ENCODE measurements at places on chromosomes 2 and 18. TPM values are rescaled to one million over a fixed set of nuclear protein-coding genes. Genes with fewer than 3 reads are reported as not detected.

The MYOM1 gene
- 7.9 TPM for total RNA-seq

- no peak for DNase-seq
Measured at GRCh38 chr2:74836675-74837401, 2.9 kb downstream of the HK2 start.

DNA sequence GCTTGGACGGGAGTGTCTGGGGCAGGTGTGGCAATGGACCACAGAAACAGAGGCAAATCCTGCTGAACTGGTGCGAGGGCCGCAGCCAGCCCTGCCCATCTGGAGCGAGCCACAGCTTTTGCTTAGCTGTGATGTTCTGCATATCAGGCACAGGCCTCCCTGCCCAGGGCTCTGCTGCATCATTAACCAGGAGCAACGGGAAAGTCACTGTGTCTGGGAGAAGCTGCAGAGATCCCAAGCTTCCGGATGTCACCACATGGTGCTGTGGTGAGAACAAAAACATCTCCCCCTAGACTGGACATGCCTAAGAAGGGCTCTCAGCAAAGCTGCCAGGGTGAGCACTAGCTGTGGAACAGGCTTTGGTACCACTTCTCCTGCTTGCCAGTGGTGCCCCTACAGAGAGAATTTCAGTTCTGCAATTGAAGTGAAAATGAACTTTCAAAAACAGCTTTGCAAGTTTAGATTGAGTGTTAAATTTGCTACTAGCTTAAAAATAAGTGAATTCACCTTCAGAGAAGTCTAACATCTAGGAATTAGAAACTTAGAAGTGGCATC lies 172.9 kb upstream of the MYT1L start:
- DNase-seq, result no peak

DNA sequence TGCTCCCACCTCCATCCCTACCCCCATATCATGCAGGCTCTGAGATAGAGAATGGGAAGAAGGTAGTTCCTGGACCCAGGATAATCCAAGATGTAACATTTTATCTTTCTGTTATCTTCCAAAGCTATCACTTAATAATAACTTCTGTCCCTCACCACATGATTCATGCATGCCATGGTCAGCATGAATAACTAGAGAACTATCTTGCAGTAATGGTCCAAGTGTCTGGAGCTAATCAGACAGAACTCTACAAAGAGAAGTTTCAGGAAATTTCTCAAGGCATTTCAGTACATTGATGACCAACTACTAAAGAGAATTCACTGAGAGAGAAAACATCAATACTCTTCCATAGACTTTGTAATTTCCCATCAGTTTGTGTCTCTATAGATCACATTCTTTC lies 1469.7 kb upstream of the PIK3C3 start:
- no peak for DNase-seq

- DNase-seq, result no peak
Measured at GRCh38 chr2:179024445-179024844, 25.5 kb downstream of the CCDC141 start.

The ODC1 gene
- total RNA-seq, result 18.6 TPM

The C2orf66 gene
- total RNA-seq, result not detected

The ZNF521 gene
- 20.6 TPM for total RNA-seq

DNA sequence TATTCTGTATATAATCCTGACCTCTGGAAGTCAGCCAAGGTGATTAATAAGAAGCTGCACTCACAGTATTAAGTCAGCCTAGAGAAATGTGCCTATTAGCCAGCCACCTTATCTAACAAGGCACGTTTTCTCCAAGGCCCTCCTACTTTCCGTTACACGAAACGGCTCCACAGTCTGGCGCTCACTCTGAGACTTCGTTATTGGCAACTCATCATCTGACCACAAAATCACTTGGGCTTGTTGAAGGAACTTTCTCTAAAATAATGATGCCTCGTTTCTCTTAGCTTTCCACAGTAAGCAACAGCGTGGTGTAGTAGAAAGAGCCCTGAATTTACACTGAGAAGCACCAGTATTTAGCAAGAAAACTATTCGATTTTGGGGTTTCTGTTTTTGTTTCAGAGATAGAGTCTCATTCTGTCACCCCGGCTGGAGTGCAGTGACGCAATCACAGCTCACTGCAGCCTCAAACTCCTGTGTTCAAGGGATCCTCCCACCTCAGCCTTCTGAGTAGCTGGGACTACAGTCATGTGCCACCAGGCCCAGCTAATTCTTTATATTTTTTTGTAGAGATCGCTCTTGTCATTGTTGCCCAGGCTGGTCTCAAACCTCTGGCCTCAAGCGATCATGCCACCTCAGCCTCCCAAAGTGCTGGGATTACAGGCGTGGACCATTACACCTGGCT lies 53.6 kb upstream of the SLC14A1 start:
- no peak for DNase-seq

DNA sequence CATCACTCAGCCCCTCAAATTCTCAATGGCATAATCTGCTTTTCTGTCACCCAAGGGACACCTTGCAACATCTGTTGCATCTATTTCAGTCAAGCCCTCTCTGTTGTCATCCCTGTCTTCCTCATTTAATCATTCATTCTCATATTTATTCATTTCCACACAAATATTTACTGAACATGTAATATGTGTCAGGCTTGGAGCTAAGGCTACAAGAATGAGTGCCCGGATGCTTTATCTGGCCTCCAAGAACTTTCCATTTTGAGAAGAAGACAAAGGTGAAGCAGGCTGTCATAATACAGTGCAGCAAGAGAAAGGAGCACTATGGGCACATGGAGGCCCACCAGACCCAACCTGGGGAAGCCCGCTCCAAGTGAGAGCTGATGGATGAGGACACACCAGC lies 15.6 kb downstream of the IL18RAP start:
- no peak for DNase-seq

The SATB2 gene
- total RNA-seq, result 177 TPM

GRCh38 chr2:6783238-6783614 lies 82.5 kb downstream of the CMPK2 start:
- no peak for DNase-seq

The SS18 gene
- total RNA-seq, result 44.1 TPM

DNA sequence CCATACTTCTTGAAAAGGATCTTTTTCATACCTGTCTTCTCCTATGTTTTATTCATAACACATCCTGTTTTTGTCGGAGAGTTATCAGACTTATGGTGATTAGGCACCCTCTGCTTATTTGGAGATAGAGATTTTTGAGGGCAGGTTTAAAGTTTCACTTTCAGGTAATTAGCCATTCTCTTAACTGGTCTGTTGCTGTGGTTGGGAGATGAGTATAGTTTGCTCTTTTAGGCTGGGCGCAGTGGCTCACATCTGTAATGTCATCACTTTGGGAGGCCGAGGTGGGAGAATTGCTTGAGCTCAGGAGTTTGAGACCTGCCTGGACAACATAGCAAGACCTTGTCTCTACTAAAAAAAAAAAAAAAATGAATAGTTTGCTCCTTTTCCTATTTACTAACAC lies 25.3 kb downstream of the SFTPB start:
- no peak for DNase-seq

DNA sequence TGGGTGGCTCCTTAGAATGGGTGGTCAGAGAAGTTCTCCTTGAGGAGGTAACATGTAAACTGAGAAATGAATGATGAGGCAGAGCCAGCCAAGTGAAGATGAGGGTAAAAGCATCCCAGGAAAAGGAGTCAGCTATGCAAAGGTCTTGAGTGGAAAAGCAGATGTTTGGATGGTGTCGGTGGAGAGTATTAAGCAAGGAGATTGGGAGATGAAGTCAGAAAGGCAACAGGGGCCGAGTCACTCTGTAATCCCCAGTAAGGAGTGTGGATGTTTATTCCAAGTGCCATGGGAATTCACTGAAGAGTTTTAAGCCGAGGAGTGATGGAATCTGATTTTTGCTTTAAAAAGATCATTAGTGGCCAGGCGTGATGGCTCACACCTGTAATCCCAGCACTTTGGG lies 3.4 kb upstream of the STAMBP start:
- DNase-seq, result no peak

The UGT1A3 gene
- total RNA-seq, result not detected

- DNase-seq, result no peak
Measured at GRCh38 chr2:174574657-174575056, 22.9 kb downstream of the WIPF1 start.

DNA sequence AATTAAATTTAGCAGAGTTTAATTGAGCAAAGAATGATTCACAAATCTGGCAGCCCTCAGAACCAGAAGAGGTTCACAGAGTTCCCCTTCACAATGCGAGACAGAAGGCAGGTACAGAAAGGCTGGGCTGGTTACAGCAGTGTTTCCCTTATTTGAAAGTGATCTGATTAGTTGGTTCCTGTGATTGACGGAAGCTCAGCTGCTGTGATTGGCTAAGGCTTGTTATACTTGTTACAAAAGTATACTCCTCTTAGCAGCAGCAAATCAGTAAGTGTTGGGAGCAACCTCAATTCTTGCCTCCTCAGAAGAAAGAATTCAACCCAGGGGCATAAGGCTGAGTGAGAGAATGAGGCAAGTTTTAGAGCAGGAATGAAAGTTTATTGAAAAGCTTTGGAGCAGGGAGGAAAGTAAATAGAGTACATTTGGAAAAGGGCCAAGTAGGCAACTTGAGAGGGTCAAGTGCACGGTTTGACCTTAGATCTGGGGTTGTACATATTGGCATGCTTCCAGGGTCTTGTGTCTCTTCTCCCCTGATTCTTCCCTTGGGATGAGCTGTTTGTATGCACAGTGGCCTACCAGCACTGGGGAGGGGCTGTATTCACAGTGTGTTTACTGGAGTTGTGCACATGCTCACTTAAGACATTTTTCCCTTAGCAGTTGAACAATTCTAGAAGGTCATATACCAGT lies 431.8 kb upstream of the RAB12 start:
- DNase-seq, result no peak

- no peak for DNase-seq
Measured at GRCh38 chr2:182553483-182553882, 126.6 kb upstream of the PDE1A start.

- no peak for DNase-seq
Measured at GRCh38 chr2:38446418-38446817, 69.3 kb upstream of the ATL2 start.

The SFTPB gene
- total RNA-seq, result not detected

The RAMP1 gene
- total RNA-seq, result 81.0 TPM

DNA sequence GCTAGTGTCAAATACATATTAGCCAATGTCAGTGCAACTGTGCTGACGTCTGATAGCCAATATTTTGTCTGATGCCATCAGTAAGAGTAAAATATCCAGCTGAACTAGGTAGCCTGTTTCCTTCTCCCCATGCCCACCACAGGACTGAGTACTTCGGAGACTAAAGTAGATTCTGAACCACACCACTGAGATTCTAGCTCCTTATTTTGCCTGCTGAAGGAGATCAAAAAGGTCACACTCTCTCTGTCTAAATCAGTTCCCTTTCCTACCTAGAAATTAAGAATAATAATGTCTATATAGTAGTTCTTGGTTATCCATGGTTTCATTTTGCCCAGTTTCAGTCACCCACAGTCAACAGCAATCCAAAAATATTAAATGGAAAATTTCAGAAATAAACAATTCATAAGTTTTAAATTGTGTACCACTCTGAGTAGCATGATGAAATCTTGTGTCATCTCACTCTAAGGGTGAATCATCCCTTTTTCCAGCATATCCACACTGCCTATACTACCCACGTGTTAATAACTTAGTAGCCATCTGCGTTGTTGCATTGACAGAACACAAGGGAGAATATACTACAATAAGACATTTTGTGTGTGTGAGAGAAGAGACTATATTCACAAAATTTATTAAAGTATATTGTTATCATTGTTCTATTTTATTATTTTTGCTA lies 1043.3 kb upstream of the PIK3C3 start:
- DNase-seq, result no peak

The UGT1A6 gene
- not detected for total RNA-seq

The TCF7L1 gene
- 4.3 TPM for total RNA-seq

The CDH7 gene
- total RNA-seq, result 9.5 TPM

- DNase-seq, result no peak
Measured at GRCh38 chr2:229335877-229336346, 64.8 kb upstream of the PID1 start.

DNA sequence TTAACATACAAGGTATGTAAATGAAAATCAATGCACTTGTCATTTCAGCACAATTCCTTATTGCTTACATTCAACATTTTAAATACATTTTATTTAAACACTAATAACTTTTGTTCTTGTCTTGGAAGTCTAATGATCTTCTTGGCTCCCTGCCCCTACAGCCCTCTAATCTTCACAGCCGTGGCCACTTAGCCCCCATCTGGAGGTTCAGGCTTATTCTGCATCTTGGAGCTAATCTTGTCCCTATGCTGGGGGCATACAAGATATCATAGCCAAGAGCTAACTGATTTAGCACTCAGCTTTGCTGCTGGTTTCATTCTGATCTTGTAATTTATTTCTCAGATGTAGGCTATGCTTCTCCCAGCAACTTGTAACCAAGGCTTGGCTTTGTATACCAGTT lies 140.8 kb downstream of the TMEFF2 start:
- DNase-seq, result no peak

GRCh38 chr2:119338826-119339561 lies 27.6 kb downstream of the C2orf76 start:
- DNase-seq, result no peak

DNA sequence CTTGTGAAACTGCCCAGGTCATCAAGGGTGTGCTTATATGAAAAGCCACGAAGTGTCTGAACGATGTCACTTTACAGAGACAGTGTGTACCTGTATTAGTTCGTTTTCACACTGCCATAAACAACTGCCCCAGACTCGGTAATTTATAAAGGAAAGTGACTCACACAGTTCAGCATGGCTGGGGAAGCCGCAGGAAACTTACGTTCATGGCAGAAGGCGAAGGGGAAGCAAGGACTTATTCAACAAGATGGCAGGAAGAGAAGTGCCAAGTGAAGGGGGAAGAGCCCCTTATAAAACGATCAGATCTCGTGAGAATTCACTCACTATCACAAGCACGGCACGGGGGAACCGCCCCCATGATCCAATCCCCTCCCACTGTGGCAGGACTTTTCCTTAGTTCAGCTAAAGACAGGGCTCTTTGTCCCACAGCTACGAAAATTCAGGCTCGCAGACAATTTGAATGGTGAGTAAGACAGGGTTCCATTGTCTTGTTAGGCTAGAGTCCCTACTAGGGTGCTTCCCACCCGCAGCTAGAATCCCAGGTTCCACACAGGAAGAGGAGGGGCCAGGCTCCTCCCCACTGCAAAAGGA lies 20.1 kb downstream of the TMEM177 start:
- DNase-seq, result no peak

The CDKL4 gene
- 1.8 TPM for total RNA-seq

GRCh38 chr2:100299548-100299947 lies 22.8 kb downstream of the LONRF2 start:
- no peak for DNase-seq

GRCh38 chr18:78579854-78580577 lies 399.6 kb upstream of the SALL3 start:
- no peak for DNase-seq

The INPP1 gene
- 34.7 TPM for total RNA-seq

- peak; percentile 72 for DNase-seq
Measured at GRCh38 chr2:98445683-98446581, 1.3 kb downstream of the INPP4A start.
